ELR (cell line): ENCODE measurements at places on chromosomes 16 and 17.
A peak's percentile ranks its signal among the peaks of the same experiment; 100 is the strongest.

DNA sequence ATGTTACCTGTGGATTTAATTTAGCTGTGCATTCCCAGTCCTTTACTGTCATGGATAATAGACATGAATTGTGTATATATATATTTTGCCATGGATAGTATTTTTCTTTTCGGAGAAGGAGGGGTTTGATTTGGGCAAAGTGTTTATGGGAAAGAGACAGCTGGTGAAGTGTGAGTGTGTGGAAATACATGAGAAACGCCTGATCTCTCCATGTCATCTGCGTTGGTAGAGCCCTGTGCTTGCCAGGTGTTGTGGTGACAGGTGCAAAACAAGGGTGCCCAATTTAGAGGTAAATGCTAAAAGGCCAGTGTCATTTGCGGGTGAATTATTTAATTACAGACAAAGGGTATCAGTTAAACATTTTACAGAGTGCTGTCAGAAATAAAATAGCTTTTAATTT is 23.4 kb downstream of the NDEL1 start:
- DNase-seq = no peak

- no peak for DNase-seq
Measured at GRCh38 chr16:59356709-59357108, 622.6 kb upstream of the GOT2 start.

DNA sequence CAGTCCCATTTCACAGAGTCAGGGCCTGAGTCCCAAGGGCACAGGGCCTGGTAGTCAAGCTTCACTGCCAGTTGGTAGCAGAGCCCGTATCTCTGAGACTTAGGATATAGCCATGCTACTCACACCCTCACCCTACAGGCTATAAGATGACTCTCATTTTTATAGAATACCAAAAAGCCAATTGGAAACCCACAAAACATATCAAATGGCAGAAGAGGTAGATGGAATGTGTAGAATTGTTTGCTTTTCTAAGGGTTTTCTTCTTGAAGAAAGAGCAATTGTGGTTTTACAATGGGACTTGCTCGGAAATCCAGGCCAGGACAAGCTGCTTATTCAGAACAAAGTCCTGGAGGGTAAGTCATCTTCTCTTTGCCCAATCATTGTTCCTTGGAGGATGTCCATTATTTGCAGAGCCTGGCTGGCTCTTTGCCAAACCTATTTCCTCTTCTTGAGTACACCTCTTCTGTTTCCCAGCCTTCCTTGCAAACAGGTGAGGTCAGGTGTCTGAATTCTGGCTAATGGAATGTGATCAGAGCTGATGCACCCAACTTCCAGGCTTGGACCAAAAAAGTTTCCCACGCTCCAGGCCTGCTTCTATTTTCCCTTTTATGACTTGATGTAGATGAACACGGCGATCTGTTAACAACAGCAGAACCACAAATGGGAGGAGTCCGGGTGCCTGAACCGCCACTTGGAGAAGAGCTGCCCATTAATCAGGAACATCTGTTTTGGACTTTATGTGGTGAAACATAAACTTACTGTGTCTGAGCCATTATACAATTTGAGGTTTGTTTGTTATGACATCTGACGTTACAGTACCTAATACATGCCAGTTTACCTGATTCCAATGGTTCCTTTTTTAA is 16.9 kb upstream of the CCL22 start:
- DNase-seq = peak; percentile 79

GRCh38 chr17:8975091-8975725 is 9.7 kb upstream of the PIK3R5 start:
- DNase-seq = no peak

- peak; percentile 44 for DNase-seq
Measured at GRCh38 chr17:53749178-53749577, 73.5 kb upstream of the KIF2B start.

- DNase-seq = no peak
Measured at GRCh38 chr16:79573884-79574283, 26.7 kb downstream of the MAF start.

GRCh38 chr16:3216263-3216640 is 18.7 kb downstream of the ZNF200 start:
- DNase-seq = no peak

DNA sequence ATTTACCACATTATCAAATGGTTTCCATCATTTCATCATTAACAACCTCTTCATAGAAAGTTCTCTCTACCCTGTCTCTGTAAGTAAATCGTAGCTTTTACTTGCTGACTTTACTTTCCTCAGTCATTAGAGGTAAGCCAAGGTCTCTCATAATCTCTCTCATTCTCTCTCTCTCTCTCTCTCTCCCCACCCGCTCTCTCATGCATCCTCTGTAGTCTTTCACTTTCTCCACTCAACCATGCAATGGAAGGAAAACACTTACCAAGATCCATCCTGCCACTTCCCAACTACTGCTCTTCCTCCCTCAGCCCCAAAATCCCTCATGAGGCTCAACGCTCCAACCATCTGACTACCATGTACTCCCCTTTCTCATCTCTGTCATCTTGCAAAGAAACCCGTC is 6.1 kb downstream of the CEP112 start:
- DNase-seq = no peak

GRCh38 chr17:79543531-79543930 is 67.3 kb downstream of the RBFOX3 start:
- no peak for DNase-seq

- no peak for DNase-seq
Measured at GRCh38 chr16:90040152-90041023, 21.1 kb upstream of the DBNDD1 start.

DNA sequence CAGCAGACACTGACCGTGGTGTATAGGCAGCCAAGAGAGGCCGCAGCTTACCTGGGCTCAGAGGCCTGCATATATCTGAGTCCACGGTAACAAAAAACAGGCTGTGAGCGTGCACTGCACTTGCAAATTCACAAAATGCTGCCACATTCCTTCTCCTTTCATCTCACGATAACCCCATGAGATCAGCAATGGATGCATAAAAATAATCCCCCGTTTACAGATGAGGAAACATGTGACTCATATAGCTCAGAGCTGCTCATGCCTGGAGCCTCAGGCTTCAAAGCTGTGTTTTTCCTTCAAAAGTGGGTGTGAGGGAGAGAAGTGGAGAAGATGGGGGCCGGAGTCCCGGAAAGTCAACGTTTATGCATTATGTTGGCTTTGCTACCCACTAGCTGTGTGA is 118.3 kb upstream of the FOXF1 start:
- peak; percentile 95 for DNase-seq

- no peak for DNase-seq
Measured at GRCh38 chr16:53545433-53545832, 42.4 kb upstream of the AKTIP start.

DNA sequence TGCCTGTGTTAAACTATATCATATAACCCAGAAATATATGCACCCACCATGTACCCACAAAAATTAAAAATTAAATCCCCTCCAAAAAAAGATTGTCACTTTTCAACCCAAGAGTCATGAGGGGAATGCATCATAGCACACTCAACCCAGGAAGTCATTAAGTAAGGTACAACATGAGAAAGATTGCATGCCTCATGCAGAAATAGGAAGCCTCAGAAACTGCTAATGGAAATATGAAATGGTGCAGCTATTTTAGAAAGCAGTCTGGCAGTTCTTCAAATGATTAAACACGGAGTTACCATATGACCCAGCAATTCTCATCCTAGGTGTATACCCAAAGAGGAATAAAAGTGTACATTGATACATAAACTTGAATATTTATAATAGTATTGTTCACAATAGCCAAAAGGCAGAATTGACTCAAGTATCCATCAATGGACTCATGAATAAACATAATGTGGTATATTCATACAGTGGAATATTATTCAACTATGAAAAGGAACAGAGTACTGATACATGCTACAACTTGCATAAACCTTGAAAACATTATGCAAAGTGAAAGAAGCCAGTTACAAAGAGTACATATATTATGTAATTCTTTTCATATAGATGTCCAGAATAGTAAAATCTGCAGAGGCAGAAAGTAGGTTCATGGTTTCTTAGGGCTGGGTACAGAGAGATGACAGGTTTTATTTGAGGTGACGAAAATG is 70.4 kb downstream of the TMEM100 start:
- DNase-seq = no peak

DNA sequence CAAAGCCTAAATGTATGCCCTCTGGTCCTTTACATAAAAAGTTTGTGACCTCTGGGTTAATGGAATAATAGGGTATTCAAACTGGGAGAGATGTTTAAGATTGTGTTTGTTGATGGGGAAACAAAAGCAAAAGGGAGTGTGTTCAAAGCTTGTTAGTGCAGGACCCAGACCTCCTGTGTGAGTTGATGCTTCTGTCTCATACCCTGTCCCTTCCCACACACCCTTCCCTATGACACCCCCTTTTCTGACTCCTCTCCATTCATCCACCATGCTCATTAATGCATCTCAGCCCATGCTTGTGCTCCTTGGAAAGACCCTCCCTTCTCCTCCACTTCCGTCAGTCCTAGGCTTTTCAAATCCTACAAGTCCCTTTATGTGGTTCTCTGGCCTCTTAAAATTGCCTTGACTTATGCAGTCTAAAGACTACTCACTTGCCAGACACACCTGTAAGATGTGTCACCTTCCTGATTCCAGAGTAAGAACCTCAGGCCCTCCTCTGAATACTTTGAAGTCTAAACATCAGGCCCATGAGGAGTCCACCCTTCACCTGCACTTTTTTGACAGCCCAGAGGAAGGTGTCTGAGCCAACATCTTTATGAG is 128.0 kb upstream of the CACNG5 start:
- no peak for DNase-seq

DNA sequence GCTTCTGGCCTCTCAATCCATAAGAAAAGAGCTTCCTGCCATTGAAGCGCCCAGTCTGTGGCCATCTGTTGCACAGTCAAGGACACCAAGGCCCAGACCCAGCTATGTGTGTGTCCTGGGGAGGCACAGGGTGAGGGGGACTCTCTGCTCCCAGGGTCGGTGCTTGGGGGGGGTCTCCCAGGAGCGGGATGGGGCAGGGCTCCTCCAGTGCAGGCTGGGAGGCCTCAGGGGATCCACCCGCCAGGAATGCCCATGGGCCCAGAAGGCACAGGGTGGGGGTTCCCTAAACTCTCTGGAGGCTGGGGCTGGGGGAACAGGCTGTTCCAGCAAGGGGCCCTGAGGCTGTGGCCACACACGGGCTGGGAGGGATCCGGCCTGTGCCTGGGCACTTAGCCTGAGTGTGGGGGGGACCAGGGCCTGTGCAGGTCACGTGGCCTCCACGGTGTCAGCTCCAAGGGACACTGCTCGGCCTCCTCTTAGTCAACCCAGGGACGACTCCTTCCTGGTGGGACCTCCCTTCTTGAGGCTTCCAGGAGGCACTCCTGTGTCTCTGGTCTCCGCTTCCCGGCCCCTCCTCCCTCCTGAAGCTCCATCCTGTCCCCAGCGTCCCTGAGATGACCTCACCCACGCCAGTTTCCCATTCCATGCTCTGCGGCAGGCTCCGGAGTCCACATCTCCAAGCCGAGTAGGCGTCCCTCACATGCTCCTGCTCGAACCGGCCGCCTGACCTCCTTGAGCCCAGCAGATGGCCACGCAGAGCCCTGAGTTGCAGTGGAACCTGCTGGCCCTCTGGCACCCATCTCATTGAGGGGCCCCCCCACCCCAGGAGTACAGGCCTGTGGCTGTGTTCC is 23.1 kb upstream of the BAHCC1 start:
- DNase-seq = peak; percentile 78

DNA sequence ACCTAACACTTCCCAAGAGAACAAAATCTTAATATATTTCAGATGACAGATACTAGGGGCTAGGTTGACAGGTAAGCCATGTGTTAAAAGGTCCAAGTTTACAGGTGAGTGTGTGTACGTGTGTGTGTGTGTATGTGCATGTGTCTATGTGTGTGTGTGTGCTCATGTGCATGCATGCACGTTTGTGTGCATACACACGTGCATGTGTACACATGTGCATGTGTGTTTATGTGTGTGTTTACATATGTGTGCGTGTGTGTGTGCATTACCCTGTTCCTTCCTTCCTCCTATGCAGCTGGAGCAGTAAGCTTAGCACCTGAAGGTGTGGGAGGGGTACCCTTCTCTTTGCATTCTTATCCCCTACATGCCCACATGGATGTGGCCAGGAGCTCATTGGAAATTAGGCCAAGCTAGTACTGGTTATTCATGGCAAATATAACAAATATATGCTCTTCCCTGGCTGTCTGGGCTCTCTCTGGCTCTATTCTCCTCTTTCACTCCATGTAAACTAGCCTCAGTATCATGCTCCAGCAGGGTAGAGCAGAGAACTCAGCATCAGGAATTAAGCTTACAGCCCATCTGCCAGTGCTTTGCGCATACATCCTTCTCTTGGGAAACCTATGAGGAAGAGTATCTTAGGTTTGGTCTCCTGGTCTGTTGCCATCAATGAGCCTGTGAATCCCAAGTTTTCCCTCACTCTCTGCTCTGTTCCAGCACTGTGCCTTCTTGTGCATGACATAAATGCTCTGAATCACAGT is 258.0 kb upstream of the MYOCD start:
- no peak for DNase-seq

DNA sequence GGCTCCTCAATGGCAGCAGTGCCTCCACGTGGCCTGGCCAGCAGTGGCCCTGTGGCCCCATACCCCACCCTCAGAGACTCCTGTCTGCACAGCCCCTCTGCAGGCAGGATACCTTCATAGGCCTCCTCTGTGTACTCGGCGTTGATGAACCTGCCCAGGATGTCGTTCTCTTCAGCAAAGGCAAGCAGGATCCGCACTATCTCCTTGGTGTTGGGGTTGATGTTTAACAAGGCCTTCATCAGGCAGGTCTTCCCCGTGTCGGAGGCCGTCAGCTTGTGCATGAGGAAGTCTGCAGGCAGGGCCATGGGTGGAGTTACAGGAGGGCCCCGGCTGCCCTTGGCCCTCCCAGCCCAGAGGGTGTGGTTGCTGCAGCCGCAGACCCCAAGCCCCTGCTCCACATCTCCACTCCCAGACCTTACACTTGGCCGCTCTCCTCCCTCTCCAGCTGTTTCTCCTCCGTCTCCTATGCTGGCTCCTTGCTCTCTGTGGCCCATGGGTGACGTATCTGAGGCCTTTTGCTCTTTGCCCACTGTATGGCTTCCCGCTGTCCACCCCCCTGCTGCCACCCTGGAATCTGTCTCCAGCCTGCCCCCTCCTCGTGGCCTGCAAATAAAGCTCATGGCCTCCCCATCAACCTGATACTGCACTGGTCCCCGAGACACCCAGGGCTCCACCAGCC is 15.1 kb downstream of the TRPV3 start:
- DNase-seq = no peak

DNA sequence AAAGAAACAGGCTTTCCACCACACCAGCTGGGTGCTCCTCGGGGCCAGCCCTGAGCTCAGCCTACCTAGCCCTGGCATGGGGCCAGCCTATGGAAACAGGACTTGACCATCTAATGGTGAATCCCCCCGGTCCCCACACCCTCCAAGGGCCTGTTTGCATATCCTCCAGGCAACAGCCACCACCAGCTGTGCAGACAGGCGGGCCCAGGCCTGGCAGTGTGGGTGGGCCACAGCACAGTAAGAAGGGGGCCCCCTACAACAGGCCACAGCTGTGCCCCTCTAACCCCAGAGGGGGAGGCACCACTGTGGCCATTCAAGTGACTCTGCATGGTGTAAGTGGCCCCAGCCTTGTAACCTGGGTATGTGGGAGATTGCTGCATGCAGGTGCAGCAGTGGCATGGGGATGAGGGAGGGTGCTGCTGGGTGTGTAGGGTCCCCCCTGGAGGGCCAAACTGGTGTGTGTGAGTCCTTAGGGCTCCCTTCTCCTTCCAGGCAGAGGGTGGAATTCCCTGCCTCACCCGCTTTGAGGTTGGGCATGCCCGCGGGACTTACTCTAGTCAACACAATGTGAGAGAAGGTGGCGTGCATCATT is 148.2 kb downstream of the C16orf78 start:
- no peak for DNase-seq

- no peak for DNase-seq
Measured at GRCh38 chr16:46808997-46809396, 22.0 kb downstream of the C16orf87 start.
